C1 segment of cervical spinal cord (tissue), 14 donors: ENCODE measurements at places on chromosomes 6 and 20.
A peak's percentile ranks its signal among the peaks of the same experiment; 100 is the strongest.

- no peak for DNase-seq
These were observed 70.8 kb upstream of the IYD start for GRCh38 chr6:150298030-150298380.

DNA sequence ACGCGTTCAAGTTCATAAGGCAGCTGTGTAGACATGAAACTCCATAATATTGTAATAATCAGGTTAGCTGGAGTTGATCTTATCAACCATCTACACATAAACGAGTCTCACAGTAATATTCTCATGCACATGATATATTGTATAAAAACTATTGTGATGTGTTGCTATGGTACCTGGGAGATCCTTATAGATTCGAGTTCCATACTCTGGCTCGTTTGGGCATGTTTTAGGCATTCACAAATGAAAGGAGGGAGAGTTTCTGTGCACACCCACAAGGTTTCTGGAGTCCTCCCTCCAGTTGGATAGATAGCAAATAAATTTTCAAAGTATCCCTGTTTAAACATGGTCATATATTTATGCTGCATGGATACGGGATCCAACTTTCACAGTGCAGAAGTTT lies 567.5 kb upstream of the SLC35B3 start:
- no peak for DNase-seq

- DNase-seq: no peak
These were observed 23.4 kb downstream of the COL21A1 start for GRCh38 chr6:56223995-56224394.

DNA sequence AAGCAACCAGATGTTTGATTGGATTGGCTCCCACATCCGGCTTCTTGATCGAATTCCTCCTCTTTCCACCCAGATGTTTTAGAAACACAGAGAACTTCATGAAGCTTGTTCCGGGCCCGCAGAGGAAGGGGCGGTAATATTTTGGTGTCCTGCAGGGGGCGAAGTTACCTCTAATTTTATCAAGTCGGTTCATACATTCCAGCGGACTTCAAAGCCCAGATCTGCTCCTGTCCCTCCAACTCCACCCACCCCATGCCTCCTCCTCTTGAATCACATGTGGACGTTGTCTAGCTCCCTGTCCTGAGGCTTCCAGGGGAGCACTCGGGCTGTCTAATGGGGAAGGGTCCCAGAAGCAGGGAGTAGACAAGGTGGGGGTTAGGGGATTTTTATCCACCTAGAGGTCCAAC lies 2.9 kb upstream of the BMP6 start:
- DNase-seq: no peak

- DNase-seq: peak; percentile 76
These were observed at the start of gene SLC16A10 for GRCh38 chr6:111087106-111087835. SLC16A10 (plus strand) TSS chr6:111087503; CDS start chr6:111087753, 250 bp downstream.

GRCh38 chr6:12529364-12530019 lies 187.1 kb upstream of the PHACTR1 start:
- DNase-seq: no peak
